Keratinocyte (primary cell): ENCODE measurements at places on chromosomes 6 and 20. TPM values are rescaled to one million over a fixed set of nuclear protein-coding genes. Genes with fewer than 3 reads are reported as not detected.

KHDRBS2 gene
- not detected in 3 replicates for polyA plus RNA-seq

DNA sequence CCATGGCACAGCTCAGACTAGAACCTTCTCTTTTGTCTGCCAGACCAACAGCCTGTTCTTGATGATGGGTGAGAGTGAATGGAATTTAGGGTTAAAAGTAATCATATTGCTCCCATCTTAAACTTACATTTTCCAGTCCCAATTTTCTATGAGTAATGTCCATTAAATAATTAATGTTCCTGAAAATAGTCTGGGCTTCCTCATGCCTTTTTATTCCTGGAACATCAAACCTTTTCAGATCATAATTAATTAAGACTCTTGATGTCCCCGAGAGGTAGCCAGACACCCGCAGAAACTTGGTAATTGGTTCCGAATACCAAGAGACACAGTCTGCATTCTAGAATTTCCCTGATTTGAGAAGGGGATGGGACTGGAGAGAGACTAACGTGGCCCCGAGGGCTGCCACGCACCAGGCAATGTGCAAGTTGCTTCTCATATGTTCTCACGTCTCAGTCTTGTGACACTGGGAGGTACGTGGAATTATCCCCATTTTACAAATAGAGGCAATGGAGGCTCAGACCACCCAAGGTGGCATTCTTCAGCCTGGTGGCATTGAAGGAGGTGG is 78.6 kb upstream of the TOX2 start:
- no peak overlapping the region for H3K4me3 ChIP-seq
- H3K27me3 ChIP-seq = peaks cover 3% of the 10 kb centered on the region
- DNase-seq = no peak
- H3K4me1 ChIP-seq = no peaks in the 10 kb centered on the region

DNA sequence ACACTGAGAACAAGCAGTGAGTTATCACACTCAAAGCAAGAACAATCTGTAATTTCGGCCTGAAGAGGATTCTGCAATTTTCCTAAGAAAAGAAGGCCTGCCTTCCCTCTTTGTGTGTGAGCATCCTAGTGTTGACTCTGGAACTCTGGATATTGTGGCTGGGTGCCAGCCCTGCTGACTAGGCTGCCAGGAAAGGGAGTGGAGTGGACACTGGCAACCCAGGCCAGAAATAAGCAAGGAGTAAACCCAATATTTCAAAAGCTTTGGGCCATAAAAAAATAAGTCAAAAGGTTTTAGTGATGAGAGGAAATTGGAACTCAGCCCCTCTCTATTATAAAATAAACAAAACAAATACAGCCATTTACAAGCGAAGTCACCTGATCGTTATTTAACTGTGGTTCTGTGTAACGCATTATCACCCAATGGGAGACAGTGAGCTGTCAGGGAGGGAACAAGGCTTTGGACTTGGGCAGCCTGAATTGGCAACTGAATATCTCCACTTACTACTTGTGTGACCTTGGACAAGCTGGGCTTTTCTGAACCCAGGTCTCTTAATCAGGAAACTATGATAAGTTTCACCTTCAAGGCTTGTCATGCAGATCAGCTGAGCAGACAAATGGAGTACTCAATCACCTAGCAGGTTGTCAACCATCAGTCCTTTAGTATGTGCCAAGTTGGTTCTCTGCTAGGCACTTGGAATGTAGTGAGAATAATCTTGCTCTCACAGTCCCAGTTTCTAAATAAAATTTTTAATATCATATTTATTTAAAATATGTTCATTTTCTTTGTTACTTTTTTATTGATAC is 196.2 kb downstream of the PAX1 start:
- no peak overlapping the region for H3K4me3 ChIP-seq
- no peak overlapping the region for H3K27ac ChIP-seq
- no peaks in the 10 kb centered on the region for H3K4me1 ChIP-seq
- H3K27me3 ChIP-seq = no peaks in the 10 kb centered on the region
- no peak for DNase-seq
- no peaks in the 10 kb centered on the region for H3K36me3 ChIP-seq

GRCh38 chr6:106347219-106347618 is 13.3 kb upstream of the CRYBG1 start:
- H3K27ac ChIP-seq = no peak overlapping the region
- DNase-seq = no peak
- no peaks in the 10 kb centered on the region for H3K27me3 ChIP-seq
- no peaks in the 10 kb centered on the region for H3K36me3 ChIP-seq
- no peak overlapping the region for H3K4me3 ChIP-seq
